ENCODE measurements at places on chromosomes 6 and 20. TPM values are rescaled to one million over a fixed set of nuclear protein-coding genes. Genes with fewer than 3 reads are reported as not detected.

DNA sequence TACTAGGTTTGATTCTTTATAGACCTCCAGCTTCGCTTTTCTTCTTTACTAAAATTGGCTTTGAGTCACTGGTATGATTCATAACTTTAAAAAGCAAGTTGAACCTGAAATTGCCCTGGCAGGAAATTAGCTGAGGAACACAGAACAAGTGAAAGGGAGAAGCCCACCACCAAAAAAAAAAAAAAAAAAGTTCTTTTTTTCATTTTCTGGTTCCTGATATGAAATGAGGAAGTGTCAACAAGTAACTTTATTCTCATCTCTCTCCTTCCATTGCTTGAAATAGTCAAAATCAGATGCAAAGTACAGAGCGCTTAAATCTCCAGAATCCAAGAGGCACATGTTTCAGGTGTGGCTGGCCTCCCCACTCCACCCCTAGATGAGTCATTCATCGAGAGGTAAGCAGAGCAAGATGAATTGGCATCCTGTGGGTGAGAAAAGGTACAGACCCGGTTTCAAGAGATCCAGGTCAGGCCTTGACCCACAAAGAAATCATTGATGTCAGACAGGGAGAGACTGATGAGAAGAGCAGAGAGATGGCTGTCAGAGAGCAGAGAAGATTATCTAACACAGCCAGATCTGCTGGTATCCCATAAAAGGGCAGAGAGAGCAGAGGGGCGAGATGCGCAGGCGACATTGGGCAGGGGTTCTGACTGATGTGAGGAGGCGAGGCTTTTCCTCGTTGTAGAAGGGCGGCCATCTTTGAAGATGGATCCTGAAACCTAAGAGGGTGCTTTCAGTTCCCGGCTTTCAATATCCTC lies 54.8 kb upstream of the MBOAT1 start:
- no peak for DNase-seq

DNA sequence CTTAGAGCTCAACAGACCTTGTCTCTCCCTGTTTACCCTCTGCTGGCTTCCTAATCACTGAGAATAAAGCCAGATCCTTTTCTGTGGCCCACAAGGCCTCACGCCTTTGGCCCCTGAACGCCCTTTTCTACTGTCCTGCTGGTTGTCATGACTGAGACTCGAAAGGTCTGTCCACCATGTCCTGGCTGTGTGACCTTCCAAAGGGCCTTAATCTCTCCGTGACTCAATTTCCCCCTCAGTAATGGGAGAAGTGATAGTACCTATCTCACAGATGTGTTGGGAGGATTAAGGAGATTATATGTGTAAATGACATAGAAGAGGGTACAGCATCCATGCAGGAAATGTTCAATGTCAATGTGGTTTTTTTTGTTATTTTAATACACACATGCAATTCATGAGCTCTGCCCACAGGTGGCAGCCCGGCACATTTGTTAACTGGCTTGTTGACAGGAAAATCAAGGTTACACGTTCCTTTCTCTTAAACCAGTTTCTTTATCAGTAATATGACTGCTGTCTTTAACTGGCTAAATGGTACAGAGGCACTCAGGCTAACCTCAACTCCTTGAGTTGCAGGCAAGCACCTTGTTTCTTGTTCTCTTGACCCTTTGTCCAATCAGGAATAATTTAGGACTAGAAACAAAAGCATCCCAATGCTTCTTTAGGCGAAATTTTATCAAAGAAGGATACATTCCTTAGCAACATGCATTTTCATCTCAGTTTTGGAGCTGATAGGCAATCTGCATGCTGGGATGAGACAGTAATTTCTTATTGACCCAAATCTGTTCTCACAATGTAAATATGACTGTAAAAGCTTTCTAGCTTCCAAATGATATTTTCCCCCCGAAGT lies 16.6 kb downstream of the SLC22A1 start:
- DNase-seq: peak; percentile 67

- DNase-seq: no peak
These were observed 32.3 kb downstream of the AFDN start for GRCh38 chr6:167858842-167859664.

GRCh38 chr6:150214310-150214709 lies 71.5 kb downstream of the PPP1R14C start:
- no peak for DNase-seq

- DNase-seq: no peak
These were observed 39.7 kb downstream of the IL20RA start for GRCh38 chr6:137005073-137005472.

DNA sequence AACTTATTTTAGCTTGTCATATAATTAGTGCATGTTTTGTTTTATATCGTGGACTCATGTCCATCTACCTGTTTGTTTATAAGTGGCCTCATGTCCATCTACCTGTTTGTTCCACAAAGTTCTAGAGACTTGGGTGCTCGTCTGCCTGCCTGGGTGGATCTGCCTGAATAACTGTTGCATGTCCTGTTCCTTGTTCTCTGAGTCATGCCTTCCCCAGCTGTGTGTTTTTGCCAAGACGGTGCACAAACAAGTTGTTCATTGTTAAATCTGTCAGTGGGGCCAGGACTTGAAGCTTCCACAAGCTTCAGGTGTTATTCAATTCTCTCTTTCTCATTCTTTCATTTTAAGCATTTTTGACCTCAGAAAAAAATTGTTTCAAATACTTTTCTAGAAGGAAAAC lies 358.0 kb upstream of the CITED2 start:
- peak; percentile 41 for DNase-seq

GRCh38 chr6:41161851-41162552 lies 914 bp downstream of the TREM2 start:
- DNase-seq: no peak

DNA sequence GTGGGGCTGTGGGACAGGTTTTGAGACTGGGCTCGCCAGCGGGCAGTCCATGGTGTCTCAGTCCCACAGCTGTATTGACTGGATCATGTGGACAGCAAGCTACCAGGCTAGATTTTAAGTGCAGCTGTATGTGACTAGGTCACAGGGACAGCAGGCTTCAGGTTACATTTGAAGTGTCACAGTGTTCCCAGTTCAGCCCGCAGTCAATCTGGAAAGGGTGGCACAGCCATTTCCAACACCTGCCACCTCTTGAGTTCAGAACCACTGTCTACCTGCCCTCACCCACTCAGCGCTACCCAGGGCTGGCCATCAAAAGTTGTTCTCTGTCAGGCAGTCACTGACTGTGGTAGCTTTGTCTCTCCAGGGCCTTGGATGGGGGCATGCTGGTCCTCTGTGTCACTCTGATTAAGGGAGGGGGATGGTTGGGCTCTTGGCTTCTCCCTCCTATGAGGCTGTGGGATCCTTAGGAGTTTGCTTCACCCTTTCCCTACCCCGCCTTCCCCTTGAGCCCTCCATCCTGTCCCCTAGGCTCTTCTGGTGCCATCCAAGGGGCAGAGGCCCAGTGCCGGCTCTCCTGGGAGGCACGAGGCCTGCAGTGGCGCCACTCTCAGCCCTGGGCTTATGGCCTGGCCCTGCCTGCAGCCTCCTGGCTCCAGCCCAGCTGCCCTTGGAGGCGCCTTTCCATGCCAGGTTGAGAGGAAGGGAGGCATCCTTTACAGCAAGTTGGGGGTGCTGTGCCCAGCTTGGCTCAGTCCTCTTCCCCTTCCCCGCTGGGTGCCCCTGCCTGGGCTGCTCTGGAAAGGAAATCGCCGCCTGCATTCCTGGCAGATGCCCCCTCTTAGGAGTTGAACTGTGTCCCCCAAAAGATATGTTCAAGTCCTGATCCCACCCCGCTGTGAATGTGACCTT lies 44.9 kb downstream of the PNLDC1 start:
- no peak for DNase-seq

- no peak for DNase-seq
These were observed 172.6 kb upstream of the MOCS1 start for GRCh38 chr6:40106840-40107239.

DNA sequence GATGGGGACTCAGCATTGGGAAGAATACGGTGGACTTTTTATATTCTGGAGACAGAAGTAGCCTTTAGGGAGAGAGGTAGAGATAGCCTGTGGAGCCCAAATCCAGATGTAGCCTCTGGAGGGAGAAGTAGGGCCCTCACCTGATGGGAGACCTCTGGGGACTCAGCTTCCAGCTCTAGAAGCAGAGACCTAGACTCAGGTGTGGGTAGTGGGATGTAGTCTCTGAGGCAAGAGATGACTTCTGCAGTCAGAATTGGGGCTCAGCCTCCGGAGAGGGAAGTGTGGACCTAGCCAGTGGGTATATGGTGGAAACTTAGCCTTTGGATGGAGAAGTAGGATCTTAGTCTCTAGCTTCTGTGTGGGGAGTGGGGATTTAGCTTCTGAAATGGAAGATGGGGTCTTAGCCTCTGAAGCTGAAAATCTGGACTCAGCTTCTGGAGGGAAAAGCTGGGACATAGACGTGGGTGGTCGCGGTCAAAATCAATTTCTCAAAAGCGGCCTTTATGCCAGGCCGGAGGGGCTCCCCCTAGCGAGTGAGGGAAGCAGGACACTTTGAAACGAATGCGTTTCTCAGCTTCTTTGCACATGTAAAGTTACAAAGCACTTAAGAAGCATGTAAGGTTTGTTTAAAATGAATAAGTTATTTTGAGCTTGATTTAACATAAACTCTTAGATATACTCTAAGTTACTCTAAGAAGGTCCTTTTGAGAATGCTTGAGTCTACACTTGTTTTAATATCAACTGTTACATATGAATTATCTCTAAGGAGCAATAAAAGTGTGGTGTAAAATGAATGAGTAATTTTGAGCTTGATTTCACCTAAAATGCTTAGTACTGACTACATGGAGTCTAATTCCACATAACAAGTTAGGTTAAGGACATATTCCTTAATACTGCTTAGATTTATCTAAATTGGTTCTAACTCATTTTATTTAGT lies 12.9 kb upstream of the ZNF343 start:
- DNase-seq: peak; percentile 42

DNA sequence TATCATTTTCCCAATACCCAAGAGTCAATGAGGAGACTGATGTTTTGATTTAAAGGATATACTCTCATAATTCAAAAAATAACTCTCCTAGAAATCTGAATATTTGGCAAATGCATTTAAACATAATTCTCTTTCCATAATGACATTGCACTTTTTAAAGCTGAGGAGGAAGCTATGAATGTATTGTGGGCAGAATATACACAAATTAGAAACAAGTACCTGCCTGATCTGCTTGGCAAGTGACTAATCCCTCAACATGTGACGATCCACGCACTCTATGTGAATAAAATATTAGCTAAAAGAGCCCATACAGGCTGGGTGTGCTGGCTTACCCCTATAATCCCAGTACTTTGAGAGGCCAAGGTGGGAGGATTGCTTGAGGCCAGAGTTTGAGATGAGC lies 88.3 kb upstream of the CCDC28A start:
- DNase-seq: no peak

- no peak for DNase-seq
These were observed 631.4 kb downstream of the CDH26 start for GRCh38 chr20:60589623-60590022.

DNA sequence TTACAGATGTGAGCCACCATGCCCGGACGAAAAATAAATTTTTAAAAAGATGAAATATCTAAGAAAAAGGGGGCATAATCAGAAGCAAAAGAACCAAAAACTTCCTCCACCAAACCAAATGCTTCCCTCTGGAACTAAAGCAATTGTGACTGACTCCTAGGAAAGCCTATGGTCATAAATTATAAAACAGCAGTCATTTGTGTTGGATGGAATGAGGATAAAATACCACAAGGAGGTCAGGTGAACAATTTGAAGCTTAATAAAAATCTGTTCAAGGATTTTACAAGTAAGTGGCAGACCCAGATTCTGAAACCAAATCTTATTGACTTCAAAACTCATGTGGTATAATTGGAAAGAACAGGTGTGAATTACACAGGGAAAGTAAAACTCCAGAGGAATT lies 114.5 kb downstream of the KIF13A start:
- no peak for DNase-seq

- DNase-seq: no peak
These were observed 57.6 kb downstream of the IMPG1 start for GRCh38 chr6:76014626-76015530.

- no peak for DNase-seq
These were observed 310.3 kb upstream of the RNF24 start for GRCh38 chr20:4325548-4326187.

DNA sequence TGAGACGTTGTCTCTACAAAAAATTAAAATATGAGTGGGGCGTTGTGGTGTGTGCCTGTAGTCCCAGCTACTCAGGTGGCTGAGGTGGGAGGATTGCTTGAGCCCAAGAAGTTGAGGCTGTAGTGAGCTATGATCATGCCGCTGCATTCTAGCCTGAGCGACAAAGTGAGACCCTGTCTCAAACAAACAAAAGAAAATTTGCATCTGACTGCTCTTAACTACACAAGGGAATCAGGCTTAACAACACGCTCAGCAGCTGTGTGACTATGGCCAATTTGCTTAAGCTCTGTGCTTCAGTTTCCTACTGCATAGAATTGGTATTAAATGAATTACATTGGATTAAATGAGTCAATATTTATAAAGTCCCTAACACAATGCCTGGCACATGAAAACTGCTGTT lies 24.3 kb upstream of the MRPS10 start:
- DNase-seq: no peak

Gene TUBB1
- not detected for total RNA-seq

Gene RNF182
- 8.7 TPM for total RNA-seq

Gene IP6K3
- not detected for total RNA-seq

Gene CST1
- total RNA-seq: not detected

Gene TRIM40
- not detected for total RNA-seq

Gene PNPLA1
- total RNA-seq: not detected

Data from Daoy (cell line).